ENCODE measurements at places on chromosomes 1 and 21.

DNA sequence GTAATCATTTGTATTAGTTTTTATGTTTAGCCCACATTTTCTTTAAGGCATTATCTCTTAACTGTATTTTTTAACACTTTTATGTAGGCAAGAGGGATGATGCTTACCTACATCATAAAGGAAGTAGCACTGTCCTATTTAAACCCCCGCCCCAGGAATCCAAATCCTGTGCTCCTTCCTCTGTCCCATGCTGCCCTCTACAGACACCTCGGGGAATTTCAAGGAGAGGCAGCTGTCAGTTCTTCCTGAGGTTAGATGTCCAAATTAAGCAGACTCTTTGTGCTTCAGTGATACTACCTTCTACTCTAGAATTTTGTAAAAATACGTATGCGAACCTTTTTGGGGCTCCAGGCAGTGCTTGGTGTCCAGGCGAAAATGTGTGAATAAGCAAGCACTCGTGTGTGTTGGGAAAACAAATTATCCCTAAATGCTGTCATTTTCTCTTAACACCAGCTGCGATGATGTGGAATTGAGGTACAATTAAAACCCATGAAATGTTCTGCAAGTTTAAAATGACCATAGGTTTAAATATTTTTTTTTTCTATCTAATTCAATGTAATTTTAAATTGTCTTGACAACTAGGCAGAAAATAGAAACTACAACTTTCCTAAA lies 19.2 kb downstream of the CRCT1 start:
- no peak for DNase-seq

DNA sequence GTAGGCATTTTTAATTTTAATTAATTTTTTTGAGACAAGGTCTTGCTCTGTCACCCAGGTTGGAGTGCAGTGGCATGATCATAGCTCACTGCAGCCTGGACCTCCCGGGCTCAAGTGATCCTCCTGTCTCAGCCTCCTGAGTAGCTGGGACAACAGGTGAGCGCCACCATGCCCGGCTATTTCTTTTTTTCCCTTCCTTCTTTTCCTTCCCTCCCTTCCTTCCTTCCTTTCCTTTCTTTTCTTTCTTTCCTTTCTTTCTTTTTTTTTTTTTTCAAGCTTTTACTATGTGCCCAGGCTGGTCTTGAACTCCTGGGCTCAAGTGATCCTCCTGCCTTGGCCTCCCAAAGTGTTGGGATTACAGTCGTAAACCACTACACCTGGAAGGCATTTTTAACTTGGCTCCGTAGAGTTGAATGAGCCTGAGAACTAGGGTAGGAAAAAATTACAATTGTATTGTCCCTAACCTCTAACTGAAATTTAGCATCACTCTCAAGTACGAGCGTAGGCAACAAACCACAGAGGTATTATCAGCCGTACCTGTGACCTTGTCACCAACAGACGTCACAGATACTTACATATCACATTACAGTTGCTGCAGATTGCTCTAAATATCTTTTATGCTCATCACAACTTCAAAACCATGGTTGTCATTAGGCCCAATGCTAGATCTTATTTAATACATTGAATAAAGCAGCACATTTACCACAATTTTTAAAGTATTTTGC lies 8.0 kb downstream of the RUNX3 start:
- no peak for DNase-seq

GRCh38 chr1:158799689-158800088 lies 18.7 kb upstream of the OR6N2 start:
- no peak for DNase-seq

DNA sequence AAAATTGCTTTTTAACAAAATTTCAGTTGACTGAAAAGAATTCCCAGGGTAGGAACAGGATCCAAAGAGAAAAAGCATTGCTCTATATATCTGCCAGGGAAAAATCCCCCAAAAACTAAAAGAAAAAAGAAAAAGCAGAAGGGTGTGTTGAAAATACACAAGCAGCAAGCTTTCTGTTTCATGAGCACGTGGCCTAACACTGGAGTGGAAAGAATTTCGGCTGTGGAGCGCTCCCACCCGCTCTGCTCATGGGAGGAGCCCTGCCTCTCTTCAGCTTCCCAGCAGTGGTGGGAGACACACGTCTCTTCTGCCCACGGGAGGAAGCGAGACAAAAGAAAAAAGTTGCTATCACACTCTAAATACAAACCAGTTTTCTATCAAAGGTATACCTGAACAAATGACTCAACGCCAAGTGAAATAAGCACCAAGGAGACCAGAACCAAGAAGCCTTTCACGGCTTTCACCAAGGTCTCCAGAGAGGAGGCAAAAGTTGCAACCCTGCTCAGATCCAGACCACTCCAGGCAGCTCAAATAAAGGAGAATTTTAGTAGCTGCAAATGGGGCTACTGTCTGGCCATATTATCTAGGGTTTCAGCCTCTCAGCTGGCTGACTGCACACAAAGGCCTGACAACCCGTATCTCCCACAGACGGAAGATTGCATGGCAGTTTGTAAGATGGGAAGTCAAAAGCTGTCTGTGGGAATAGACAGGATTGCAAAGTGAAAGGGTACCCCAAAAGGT lies 29.5 kb upstream of the ZNF496 start:
- DNase-seq: no peak

- DNase-seq: no peak
These were observed 574 bp downstream of the IGSF9 start for GRCh38 chr1:159944623-159945455.
